ENCODE measurements at places on chromosomes 1 and 21. TPM values are rescaled to one million over a fixed set of nuclear protein-coding genes. Genes with fewer than 3 reads are reported as not detected.

DNA sequence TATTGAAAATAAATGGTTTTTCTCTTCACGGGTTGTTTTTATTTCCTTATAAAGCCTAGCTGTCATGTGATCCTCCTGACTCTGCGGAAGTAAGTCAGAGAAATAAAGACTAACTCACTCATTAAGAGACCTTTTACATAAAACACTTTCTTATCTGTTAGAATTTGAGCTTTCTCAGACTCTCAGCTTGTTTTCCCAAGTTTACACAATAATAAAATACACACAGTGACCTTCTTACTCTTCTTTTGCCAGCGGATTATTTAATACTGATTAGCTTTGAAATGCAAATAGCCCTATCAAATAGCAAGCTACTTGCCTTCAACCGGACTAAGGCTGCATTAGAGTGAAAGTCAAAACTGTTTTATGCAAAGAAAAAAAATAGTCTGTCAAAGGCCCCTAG lies 45.5 kb upstream of the CXADR start:
- DNase-seq = no peak

The HSD3B2 gene
- total RNA-seq = not detected

- DNase-seq = no peak
These were observed 560.2 kb downstream of the SMYD3 start for GRCh38 chr1:245946905-245947304.

GRCh38 chr1:24567792-24568388 lies 12.0 kb downstream of the NCMAP start:
- no peak for DNase-seq

GRCh38 chr1:235006816-235007215 lies 121.8 kb downstream of the TOMM20 start:
- DNase-seq = no peak
